ENCODE measurements at places on chromosomes 4 and X.

DNA sequence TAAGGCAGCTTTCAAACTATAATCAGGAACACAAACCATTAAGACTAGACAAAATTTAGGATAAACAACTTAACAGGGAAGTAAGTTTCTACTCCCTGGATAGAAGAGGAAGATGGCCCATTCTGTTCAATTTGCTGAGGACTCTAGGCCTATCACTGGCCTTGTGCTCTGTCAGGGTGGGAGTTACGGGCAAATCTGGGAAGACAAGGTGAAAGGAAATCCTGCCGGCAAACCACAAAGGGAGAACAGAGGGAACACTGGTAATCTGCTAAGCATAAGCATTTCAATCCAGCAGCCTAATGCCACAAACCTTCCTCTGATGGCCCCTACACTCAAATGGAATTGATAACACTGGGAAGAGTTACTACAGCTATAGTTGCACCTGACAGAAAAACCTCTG, 8.3 kb downstream of the GPR82 start:
- DNase-seq, result no peak

- DNase-seq, result no peak
These were observed 7.6 kb upstream of the PCDH19 start for GRCh38 chrX:100417681-100418080.

- no peak for DNase-seq
These were observed 1.2 kb upstream of the BLTP1 start for GRCh38 chr4:122150931-122151330.

- DNase-seq, result no peak
These were observed 9.9 kb downstream of the ASMTL start for GRCh38 chrX:1442724-1443367.

GRCh38 chr4:16085822-16086221, 2.0 kb upstream of the PROM1 start:
- DNase-seq, result no peak

DNA sequence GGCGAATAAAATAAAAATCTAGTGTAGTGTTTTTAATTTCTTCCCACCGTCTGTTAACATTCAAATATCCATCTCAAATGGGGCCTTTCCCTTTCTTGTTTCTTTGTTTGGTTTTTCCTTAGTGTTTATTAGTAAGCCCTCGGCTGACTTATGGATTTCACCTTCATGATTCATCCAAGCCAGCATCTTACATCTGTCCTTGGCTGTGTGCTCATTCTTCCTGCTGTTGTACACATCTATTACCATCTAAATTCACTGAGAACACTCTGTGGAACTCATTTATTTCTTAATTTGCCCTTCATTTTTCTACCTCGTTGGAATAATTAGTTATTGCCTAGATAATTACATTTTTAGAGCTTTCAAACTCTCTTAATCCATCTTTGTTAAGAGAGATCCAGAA, 84.9 kb downstream of the SPCS3 start:
- DNase-seq, result peak; percentile 48

- DNase-seq, result peak; percentile 27
These were observed 280.3 kb downstream of the ARAP2 start for GRCh38 chr4:35963974-35964515.

DNA sequence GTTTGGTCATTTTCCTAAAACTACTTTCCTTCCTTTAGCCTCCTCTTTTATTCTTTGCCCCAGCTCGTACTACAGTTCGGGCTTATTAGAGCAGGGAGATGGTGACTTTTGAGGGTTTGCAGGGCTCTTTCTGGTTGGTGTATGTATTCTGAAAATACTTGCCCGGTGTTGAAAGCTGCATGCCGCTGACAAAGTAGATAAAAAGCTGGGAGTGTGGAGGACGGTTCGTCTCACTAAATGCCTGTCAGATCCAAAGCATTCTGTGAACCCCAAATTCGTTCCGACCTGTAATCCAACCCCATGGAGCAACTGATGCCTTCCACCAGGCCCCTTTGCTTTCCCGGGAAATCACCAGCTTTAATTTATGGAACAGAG, 19.2 kb downstream of the TRIM2 start:
- DNase-seq, result peak; percentile 23

DNA sequence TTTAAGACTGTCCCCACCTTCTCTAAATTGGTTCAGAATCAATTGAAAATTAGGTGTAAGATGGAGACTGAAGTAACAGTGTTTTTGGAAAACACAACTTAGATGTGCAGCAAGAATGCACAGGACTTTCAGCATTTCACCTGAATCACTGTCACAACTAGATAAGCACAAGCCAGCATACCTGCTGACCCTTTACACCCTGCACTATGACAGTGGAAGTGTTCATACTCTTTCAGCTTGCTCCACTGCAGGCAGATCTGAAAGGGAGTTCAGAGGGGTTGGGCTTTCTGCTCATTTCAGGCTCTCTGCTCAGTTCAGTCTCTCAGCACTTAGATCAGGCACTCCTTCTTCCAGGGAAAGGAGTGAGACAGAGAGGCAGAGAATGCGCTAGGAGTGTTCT, 22.8 kb downstream of the DCUN1D4 start:
- DNase-seq, result no peak

DNA sequence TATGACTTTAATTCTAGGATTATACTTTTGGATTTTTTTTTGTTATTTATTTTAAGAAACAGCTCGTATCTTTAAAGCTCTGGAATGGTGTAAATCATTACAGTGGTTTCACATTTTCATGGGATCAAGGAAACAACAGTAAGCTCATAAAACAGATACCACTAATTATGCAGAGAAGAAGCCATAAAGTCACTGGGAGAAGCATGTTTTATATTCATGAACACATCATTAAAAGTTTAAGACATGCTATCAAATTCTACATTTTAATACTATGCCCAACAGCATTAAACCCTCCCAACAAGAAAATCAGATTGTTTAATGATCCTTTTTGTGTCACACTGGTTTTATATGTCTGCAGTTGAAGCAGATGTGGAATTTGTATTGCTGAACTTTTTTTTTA, 149.9 kb downstream of the FBXO8 start:
- no peak for DNase-seq

DNA sequence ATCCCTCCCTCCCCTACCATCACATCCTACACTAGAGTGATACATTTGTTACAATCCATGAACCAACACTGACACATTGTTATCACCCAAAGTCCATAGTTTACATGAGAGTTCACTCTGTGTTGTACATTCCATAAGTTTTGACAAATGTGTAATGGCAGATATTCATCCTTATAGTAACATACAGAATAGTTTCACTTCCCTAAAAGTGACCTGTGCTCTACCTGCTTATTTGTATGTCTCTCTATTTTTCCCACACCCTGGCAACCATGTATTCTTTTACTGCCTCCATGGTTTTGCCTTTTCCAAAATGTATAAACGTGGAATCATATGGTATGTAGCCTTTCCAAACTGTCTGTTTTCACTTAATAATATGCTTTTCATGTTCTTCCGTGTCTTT, 42.2 kb upstream of the HPGD start:
- no peak for DNase-seq

GRCh38 chrX:4710618-4711433, 997.4 kb upstream of the PRKX start:
- no peak for DNase-seq

DNA sequence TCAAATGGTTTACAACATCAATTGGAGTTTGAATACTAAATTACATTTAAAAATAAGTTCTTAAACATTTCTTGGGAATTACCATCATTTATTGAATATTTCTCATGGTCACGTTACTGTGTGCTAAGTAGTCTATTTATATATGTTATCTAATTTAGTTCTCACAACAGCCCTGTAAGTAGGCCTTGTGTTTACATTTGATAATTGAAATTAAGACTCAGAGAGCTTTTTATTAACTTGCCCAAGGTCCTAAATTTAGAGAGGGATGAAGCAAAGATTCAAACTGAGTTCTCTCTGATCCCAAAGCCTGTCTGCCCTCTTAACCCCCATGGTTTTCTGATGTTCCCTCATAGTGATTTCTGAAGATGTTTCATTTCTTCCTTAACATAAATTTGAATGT, 103.7 kb downstream of the CEP135 start:
- no peak for DNase-seq

DNA sequence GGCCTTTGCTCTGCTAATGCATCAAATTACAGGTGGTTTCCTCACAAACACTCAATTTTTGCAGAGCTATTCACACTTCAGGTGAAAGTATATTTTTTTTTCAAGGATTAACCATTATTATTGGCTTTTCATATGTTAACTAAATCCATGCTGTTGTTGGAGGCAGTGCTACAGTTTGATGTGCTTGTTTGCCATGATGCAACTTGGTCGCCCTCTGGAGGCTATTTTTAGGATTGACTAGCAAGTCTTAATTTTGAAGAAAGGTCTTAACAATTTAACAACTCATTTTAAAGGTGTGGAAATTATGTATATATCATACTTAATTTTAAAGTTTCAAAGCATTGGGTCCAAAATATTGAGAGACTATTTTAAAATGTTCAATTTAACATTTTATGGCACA, 168.8 kb upstream of the FAM47A start:
- DNase-seq, result peak; percentile 10

GRCh38 chr4:75820197-75820596, 82.1 kb downstream of the PPEF2 start:
- DNase-seq, result no peak

DNA sequence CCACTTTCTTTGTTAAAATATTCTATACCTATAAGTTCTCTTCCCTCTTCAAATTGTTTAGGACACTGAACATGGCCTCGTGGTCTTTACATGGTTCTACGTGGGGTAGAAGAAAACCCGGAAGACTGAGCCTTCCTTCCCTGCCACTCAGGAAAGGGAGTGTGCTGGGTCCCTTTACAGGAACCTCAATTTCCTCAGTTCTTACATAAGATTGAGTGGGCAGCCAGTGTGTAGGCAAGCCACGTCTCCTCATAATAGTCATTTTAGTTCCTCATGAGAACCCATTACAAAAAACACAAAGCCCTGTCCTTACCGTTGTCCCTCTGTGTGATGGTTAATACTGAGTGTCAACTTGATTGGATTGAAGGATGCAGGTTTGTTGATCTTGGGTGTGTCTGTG, 28.7 kb upstream of the SMIM10L2A start:
- no peak for DNase-seq

DNA sequence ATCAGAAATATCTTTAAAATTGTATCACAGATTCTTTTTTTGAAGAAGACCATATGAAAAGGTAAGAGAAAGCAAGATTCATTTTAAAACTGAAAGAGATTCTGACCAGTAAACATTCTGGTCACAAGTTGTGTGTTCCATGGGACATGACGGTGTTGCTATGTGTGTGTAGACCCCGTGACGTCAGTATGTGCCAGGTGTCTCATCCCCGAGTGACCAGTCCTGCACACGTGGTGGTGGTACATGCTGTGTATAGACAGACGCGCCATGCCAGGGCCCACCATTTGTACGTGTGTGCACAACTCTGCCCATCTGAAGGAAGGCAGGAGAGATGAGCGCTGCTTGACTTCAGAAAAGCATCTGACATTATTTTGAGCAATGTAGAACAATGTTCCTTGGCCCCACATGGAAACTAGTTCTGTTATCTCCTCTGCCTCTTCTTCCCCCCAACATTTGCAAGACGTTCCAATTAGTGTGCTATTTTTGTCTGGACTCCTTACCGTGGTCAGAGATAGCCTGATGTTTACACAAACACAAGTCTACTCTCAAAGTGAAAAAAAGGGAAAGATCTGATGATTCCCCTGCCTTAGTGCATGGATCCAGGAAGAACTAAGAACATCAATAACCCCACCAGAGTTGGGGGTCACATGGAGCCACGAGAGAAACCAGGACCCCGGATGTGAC, 51.2 kb downstream of the IRF2 start:
- DNase-seq, result no peak

- no peak for DNase-seq
These were observed 51.6 kb upstream of the HDAC8 start for GRCh38 chrX:72624194-72624593.

- peak; percentile 84 for DNase-seq
These were observed 4.3 kb downstream of the PGRMC1 start for GRCh38 chrX:119240356-119240755.

DNA sequence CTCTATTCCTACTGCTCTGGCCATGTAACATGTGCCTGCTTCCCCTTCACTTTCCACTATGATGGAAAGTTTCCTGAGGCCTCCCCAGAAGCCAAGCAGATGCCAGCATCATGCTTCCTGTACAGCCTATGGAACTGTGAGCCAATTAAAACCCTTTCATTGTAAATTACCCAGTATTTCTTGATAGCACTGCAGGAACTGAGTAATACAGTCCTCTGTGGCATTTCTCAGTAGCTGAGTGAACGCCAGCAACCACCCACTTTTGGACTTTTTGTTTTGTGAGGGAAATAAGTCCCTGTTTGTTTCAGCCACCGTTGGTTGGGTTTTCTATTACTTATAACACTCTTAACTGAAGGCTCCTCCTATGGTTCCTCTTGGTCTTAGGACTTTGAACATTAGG, 104.1 kb downstream of the C4orf51 start:
- no peak for DNase-seq

- DNase-seq, result no peak
These were observed 6.0 kb upstream of the NEXMIF start for GRCh38 chrX:74931214-74931613.

DNA sequence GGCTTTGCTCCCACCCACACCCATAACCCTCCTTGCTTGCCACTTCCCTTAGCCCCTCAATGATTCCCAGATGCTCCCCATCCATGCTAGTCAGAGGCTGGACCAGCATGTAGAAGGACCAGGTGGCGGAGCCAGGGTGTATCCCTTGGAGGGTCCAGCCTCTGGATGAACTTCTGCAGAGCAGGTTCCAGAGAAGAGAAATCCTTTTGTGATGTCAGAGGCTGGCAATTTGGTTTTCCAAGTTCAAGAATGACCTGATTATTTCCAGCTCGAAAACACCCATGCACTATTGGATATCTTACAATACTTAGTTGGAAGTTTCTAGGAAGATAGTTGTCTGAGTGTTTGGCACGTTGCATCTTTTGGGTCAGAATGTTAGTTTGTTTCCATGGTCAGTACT, 168.3 kb upstream of the RPS6KA3 start:
- DNase-seq, result no peak

DNA sequence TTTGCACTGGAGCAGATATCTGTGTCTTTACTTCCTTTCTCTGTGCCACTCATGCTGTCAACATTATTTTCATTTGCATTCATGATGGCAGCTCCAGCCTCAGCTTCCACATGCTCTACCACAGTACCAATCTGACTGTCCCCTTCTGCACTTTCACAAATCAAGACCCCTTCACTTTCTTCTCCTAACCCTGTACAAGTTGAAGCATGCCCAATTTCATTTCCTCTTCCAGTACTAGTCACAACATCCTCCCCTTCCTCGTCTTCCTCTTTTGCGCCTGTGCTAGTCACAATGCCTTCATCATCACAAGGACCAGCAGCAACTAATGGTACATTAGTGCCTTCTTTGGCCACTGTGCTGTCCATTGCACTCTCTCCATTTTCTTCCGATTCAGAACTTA, 26.5 kb downstream of the BOD1L1 start:
- no peak for DNase-seq

- peak; percentile 71 for DNase-seq
These were observed 214.6 kb downstream of the PTTG2 start for GRCh38 chr4:38174801-38175200.

GRCh38 chr4:1051472-1051871, 40.0 kb downstream of the FGFRL1 start:
- no peak for DNase-seq

Measured in fibroblast of skin of right biceps (primary cell).